ENCODE measurements at places on chromosomes 13 and 19.

GRCh38 chr13:110415669-110416068 is 108.6 kb downstream of the COL4A2 start:
- DNase-seq: peak; percentile 30

DNA sequence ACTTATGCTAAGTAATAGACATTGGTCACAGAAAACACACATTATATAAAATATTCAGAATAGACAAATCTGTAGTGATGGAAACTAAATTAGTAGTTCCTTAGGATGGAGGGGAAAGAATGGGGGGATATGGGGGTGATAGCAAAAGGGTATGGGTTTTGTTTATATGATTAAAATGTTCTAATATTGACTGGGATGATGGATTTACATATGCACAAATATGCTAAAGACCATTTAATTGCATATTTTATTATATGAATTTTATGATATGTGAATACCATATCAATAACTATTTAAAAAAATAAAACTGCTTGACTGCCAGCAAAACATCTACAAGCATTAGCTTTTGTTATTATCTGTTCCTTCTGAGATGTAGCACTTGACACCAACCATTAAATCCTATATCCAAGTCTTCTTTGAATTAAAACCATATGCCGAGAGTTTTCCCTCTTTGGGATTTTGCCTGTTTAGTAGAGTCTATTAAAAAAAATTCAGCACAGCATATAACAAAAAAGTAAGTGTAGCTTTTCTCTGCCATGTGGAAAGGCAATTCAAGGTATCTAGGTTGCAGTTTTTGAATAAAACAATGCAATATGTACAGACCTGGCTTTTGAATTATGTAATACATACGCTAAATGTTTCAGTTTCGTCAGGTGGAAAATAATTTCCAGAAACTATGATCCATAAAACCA is 2584.1 kb upstream of the PCDH20 start:
- DNase-seq: no peak

DNA sequence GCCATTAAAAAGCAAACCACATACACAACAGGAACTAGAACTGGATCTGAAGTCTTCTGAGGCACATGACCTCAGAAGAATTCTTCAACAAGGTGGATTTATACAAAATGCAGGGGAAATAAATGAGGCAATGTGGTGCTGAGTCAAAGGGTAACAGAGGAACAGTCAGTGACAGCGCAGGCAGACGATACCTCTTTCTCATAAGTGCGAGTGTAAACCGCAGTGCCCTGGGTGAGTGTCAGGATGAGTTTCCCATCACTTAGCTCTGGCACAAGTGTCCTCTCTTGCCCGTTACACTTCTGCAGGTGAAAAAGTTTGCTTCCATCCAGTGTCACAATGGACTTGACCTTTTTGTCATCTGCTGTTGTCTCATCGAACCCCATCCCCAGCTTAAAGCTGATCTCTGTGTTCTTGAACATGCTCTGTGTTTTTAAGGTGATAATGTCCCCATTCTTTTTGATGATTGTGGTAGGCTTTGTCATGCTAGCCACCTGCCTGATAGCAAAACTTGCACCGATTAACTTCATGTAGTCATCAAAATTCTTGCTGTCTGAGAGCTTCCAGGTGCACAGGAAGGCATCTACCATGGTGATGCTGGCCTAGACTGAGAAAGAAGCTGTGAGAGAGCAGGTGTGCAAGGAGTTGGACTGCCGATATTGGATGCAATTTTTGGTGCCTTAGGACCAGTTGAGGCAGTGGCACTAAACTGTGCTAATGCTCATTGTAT is 97.3 kb downstream of the AKAP11 start:
- no peak for DNase-seq

DNA sequence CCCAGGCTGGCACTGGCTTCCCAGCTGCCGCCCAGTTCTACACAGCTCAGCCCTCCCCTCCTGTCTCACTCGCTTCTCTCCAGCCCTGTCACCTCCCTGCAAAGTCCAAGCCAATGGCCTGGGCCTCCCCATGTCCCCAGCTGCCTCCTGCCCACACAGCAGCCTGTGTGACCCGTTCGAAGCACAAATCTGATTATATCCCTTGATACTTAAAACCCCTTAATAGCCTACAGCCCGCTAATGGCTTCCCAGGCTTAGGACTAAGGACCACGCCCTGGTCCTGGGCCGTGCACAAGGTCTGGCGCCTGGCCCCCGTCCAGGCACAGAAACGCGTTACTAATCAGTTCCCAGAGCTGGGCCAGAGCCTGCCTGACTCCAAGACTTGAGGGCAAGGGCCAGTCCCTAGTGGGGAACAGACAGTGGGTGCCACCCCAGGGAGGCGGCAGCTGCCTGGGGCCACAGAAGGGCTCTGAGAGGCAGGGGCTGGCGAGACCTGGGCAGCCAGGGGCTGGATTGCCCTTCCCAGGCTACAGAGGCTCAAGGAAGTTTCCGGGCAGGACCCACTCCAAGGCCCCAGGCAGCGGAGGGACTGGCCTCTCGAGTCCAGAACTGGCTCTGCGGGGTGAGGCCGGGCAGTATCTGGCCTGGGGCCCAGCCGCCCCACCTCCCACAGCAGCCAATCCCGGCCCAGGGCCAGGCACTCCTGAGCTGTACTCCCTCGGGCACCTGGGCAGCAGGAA is 10.4 kb downstream of the XAB2 start:
- DNase-seq: no peak

- no peak for DNase-seq
These were observed 2.0 kb downstream of the PTH2 start for GRCh38 chr19:49421039-49421877.

DNA sequence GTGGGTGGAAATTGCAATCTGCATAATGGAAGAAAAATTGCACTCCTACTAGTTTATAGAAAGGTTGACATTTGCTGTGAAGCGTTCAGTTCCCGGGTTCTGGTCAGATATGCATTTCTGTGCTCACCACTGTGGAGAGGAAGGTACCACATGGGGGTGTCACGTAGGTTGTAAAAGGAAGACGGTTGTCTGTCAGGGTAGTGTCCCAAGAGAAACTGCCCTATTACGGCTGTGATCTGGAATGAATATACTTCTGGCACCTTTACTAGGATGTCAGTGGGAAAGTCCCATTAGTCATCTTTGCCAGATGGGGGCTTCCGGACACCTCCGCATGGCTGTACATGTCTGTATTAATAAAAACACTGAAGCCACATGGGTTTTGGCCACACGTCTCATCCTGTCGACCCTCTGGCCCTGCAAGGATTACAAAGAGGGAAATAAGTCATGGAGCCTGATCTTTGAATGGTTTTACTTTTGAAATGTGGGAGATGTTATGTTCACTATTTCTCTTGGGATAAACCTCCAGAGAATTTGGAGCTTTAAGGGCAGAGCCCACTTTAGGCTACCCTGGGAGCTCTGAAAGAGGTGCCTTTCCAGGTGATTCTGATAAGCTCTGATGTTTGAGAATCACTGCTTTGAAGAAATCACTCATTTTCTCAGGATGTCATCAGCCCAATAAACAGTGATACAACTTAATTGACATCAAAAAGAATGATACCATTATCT is 133.9 kb downstream of the AKAP11 start:
- DNase-seq: no peak

DNA sequence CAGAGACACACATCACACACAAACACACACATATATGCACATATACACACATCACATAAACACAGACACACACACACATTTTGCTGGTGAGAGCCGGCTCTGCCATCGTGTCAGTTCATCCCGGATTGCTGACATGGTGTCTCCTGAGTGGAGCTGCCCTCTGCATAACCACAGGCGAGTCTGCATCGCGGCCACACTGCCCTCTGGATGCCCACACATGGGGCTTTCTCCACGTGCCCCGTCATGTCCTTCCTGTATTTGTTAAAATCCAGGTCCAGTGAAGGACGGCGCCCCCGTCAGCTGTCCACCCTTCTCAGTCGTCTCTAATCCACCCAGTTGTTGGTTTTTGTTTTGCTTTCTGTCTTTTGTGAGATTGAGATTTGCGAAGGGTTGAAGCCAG is 52.6 kb upstream of the F7 start:
- no peak for DNase-seq

DNA sequence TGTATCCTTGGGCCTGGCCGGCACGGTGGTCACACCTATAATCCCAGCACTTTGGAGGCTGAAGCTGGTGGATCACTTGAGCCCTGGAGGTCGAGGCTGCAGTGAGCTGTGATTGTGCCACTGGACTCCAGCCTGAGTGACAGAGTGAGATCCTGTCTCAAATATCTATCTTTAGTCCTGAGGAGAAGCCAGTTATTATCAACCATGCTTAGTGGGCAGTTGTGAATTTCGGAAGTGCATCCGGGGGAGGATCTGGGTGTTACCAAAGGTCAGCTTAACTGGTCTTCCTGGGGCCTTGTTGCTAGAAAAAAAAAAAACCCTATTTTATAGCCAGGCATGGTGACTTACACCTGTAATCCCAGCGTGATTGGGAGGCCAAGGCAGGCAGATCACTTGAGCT is 9.6 kb downstream of the DHDH start:
- no peak for DNase-seq

DNA sequence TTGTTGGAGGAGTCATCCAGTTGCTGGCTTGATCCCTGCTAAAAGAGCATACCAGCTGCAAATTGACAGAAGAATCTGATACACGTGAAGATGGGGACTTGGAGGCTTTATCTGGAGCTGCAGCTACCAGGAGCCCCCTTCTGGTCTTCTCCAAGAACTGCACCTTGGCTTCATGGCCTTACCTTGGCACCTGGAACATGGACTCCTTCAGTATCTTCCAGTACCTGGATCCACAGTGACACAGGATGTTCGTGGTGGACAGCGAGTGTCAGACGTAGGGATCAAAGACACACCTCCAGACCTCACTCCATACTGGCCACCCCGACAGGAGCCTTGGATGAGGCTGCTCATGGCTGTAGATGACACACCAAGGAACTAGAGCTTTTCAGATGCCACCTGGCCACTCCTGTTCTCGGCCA is 9.9 kb upstream of the ACSBG2 start:
- peak; percentile 34 for DNase-seq

DNA sequence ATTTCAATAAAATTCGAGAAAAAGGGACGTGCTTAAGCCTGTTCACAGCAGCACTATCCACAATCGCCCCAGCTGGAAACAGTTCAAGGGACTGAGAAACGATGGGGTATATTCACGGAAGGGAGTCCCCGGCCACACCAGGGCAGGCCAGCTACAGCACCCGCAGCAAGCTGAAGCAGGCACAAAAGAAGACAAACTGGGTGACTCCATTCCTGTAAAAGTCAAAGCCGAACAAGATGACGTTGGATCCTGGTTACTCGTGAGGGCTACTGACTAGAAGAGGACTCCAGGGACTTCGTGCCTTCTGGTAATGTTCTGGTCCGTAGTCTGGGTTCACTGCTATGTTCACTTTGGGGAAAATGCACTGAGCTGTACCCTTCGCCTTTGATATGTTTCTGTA is 57.6 kb downstream of the COL4A1 start:
- no peak for DNase-seq

GRCh38 chr13:95100525-95101433 is 200.5 kb downstream of the ABCC4 start:
- no peak for DNase-seq
